ENCODE measurements at places on chromosomes 12 and 14. TPM values are rescaled to one million over a fixed set of nuclear protein-coding genes. Genes with fewer than 3 reads are reported as not detected.

Gene AQP6
- total RNA-seq = not detected

Gene ADGRD1
- total RNA-seq = 2.2 TPM

Gene FLVCR2
- 5.8 TPM for total RNA-seq

GRCh38 chr12:112418273-112418607 is 507 bp upstream of the PTPN11 start:
- H3K27ac ChIP-seq = peak overlapping the region; percentile 96
- peak overlapping the region; percentile 95 for H3K4me3 ChIP-seq
- DNase-seq = no peak

DNA sequence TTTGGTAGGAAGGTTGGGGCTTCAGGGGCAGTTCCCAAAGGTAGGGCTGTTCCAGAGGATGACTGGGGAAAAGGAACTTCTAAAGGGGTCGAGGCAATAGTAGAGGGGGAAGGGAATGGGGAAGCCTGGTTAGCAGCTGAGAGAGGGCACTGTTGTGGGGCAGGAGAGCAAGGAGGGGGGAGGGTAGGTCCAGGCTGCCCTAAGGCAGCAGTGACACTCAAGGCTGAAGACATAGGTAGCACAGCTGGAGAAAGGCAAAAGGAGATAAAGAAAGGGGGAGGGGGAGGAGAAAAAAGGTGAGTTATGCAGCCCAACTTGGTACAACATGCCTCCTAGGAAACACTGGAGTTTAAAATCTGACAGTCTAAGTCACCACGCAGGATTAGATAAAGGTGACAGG is 3.9 kb downstream of the NACA start:
- H3K36me3 ChIP-seq = peaks cover 68% of the 10 kb centered on the region
- no peak for DNase-seq
- peaks cover 68% of the 10 kb centered on the region for H3K4me1 ChIP-seq

- H3K27me3 ChIP-seq = no peaks in the 10 kb centered on the region
- H3K27ac ChIP-seq = no peak overlapping the region
- peaks cover 16% of the 10 kb centered on the region for H3K36me3 ChIP-seq
- no peak overlapping the region for H3K4me3 ChIP-seq
Observed at GRCh38 chr12:39390752-39391151, 52.2 kb downstream of the KIF21A start.

DNA sequence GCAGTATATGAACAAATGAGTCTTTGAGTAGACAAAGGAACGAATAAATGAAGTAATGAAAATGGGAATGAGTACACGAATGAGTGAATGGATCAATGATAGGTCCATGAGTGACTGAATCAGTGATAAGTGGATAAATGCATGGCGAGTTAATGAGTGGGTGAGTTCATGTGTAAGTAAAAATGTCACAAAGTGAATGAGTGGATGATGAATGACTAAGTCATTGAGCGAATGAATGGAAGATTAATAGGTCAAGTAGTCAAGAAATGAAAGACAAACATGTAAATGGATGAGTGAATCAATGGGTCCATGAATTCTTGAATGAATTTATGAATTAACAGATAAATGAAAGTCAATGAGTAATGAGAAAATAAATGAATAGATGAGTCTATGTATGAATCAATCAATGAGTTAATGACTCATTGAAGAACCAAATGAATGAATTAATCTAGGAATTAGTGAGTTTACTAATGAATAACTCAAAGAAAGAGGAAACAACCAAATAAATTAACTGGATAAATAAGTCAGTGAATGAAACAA is 97.3 kb upstream of the RTL1 start:
- peaks cover 18% of the 10 kb centered on the region for H3K27me3 ChIP-seq
- peaks cover 3% of the 10 kb centered on the region for H3K4me1 ChIP-seq
- H3K27ac ChIP-seq = no peak overlapping the region
- no peak for DNase-seq
- H3K36me3 ChIP-seq = no peaks in the 10 kb centered on the region
- no peak overlapping the region for H3K4me3 ChIP-seq

DNA sequence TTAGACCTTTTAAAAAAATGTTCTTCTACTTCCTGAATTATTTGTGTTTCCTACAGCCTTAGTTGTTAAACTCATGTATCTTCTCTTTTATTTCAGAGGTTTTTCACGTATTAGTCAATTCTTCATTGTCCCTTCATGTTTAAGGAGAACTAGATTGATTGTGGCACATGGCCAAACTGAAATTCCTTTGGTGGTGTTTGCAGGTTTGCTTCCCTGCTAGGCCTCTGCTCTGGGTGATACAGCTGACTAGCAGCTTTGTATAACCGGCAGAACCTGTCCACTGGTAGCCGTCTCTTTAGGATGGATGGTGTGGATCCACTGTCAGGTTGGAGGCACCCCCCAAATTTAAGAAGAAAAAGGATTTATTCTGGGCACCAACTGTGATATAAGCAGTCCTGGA is 262.1 kb downstream of the FBXL14 start:
- no peak for DNase-seq
- no peaks in the 10 kb centered on the region for H3K4me1 ChIP-seq
- no peak overlapping the region for H3K27ac ChIP-seq
- no peaks in the 10 kb centered on the region for H3K36me3 ChIP-seq
- H3K4me3 ChIP-seq = no peak overlapping the region

- peak overlapping the region; percentile 75 for H3K4me3 ChIP-seq
- H3K36me3 ChIP-seq = peaks cover 10% of the 10 kb centered on the region
- peak overlapping the region; percentile 93 for H3K27ac ChIP-seq
- peak; percentile 81 for DNase-seq
- H3K27me3 ChIP-seq = no peaks in the 10 kb centered on the region
Observed at GRCh38 chr12:4164559-4165558, 108.7 kb upstream of the CCND2 start.
